ENCODE measurements at places on chromosomes 11 and 22.

- no peak for DNase-seq
Measured at GRCh38 chr11:2963761-2964160, 28.4 kb downstream of the NAP1L4 start.

- no peak for DNase-seq
Measured at GRCh38 chr22:49735411-49735900, 92.2 kb downstream of the BRD1 start.

- DNase-seq = no peak
Measured at GRCh38 chr11:132439711-132440255, 1069.4 kb downstream of the NTM start.

GRCh38 chr11:112231952-112232351 lies 5.7 kb downstream of the PTS start:
- no peak for DNase-seq

DNA sequence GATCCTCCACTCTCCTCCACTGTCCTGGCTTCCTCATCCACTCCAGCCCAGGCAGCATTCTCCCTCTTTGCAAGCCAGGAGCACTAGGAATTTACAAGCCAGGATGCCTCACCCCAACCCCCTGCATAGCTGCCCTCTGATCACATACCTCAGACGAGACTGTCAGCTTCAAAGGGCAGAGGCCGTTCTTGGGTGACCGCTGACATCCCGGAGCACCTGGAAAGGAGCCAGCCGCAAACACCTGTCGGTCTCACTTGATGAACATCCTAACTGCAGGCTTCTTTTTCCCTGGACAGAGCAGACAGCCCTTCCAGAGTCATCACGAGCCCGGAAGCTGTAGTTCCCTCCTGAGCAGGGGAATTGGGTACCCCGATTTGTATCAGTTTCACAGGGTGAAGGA lies 451.3 kb upstream of the B3GAT1 start:
- DNase-seq = no peak

DNA sequence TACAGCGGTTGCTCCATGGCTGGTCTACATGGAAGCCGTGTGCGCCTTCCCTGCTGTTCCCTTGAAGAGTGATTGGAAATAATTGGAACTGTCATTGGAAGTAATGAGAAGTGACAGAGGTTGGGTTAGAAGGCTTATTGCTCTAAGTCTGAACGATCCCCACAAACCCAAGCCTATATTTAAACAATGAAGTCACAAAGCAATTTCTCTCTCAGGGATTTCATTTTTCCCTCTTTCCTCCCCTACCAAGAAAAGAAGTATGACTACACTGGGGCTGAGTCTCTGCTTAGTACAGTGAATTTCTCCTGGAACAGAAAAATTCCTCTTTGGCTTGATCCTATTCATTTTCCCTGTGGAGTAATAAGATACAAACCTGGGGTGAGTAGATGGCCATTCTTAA lies 7.8 kb downstream of the CLMP start:
- DNase-seq = no peak

DNA sequence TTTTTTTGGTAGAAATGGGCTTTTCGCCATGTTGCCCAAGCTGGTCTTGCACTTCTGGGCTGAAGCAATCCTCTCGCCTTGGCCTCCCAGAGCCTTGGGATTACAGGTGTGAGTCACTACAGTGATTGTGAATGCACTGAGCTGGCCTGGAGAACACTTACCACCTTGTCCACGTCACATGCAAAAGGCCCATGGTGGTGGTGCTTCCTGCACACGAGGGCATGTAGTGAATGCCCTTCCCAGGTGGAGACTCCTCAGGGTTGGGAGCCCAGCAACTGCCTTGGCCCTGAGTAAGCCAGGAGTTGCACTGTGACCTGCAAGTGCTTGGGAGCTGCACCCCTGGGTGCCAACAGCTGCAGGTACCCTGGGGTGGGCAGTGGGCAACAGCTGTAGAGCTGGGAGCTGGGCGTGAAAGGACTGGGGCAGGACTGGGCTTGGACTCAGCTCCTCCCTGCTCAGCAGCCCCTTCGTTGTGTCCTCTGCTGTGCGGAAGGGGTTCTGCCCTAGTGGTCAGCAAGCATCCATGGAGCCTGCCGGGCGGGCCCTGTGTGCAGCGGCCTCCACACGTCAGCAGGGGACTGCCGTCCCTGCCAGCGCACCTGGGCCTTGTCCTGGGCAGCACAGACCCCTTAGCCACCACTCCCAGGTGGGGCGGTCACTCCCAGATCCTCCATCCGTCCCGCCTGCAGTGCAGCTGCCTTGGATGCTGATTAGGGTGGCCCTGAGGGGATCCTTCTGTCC lies 9.3 kb upstream of the ADORA2A start:
- DNase-seq = no peak

GRCh38 chr11:14230407-14230806 lies 128.6 kb downstream of the RRAS2 start:
- no peak for DNase-seq

DNA sequence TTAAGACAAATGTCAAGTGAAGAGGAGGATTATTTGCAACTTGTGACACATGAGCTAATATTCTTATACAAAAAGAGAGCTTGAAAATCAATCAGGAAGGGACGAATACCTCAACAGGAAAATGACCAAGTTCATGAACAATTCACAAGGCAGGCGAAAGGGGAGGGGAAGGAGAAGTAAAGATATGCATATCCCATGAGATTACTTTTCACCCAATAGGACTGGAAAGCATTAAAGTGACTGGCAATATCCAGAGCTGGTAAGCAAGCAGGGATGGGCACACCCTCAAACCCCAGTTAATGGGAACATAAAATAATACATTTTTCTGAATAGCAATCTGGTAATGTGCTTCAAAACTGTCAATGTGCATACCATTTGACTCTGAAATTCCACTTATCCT lies 129.5 kb downstream of the SLC1A2 start:
- DNase-seq = no peak

GRCh38 chr11:73961321-73961720 lies 10.5 kb downstream of the DNAJB13 start:
- no peak for DNase-seq

GRCh38 chr22:22380098-22381030 lies 128.2 kb downstream of the ZNF280B start:
- no peak for DNase-seq

- no peak for DNase-seq
Measured at GRCh38 chr11:79189055-79189454, 251.8 kb downstream of the TENM4 start.

GRCh38 chr11:119149018-119149785 lies at the start of gene ABCG4:
Gene ABCG4, plus strand, starts transcription at chr11:119149052. Its CDS starts 914 bp downstream, at chr11:119149966.
- no peak for DNase-seq

GRCh38 chr11:17839450-17839849 lies 104.9 kb downstream of the KCNC1 start:
- no peak for DNase-seq

DNA sequence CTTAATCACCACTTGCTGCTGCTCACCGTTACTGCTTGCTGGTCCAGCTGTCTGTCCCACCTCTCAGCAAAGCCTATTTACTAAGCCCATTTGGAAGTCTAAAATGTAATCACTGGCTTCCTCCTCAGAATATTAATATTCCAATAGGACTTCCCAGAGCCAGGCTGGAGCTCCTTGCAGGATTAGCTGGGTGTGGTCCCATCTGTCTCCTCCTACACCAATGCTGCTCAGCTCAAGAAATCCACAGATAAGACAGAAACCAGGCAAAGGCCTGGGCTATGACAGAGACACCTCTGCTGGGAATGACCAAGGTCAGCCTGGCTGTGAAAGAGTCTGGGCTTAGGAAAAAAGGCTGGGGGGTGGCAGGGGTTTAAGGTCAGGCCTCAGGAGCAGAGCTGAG lies 317.8 kb downstream of the BUD13 start:
- no peak for DNase-seq

DNA sequence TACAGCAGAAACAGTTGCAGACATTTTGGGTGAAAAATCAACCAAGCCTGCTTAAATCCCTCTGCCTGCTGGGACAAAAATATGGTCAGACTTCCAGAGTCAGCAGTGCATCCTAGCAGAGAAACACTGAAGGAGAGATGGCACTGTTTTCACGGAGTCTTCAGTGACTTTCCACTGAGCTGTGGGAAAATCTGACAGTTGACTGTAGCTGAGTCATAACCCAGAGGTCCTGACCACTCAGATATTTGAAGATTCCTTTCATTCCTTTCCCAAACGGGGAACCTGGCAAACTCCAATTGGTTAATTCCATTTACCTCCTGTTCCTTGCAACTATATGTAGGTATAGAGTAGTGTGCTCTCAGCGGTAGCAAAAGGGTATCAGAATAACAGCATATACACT lies 20.9 kb upstream of the UPB1 start:
- no peak for DNase-seq

GRCh38 chr22:32311551-32312071 lies 46.1 kb upstream of the RFPL3 start:
- DNase-seq = no peak

GRCh38 chr11:98183034-98183433 lies 837.7 kb upstream of the CNTN5 start:
- no peak for DNase-seq

DNA sequence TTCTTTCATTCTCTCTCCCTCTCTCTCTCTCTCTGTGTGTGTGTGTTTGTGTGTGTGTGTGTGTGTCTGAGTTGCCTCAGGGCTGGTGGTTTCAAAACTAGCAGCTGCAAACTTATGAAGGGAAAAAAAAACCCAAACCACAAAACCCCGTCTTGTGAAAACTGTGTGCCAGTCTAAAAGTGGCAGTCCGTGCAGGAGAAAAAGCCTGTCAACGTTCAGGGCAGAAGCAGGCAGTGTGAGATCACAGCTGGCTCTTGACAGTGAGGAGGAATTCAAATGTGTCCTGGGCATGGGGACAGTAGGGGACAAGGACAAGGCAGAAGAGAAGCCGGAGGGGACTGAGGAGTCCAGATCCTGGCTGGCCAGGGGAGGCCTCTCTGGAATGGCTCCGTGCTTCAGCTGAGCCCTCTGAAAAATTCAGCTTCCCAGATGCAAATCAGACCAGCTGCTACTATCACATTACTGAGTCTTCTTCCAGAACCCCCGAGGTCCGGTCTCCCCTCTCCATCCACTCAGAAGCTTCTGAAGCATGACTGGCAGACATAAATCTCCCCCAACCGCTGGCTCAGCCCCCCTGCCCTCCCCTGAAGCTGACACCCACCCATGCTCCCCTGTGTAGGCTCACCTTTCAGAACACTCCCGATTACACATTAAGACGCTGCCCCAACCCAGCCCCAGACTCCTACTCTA lies 31.9 kb downstream of the FLI1 start:
- no peak for DNase-seq

DNA sequence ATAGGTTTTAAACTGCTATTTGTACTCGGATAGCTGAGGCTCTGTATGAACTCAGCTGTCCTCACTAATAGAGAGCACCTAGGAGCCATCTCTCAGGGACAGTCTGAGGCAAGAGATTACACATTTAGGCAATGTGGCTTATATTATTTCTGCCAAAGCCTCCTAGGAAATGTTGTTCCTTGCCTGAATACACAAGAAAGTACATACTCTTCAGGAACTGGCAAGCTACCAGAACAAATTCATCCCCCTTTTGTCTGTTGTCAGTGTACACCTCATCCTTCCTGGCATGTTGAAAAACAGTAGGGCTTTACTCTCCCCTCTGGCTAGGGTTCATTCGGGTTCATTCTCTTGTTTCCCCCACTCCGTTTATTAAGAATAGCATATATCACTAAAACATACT lies 615.9 kb upstream of the FAT3 start:
- no peak for DNase-seq

GRCh38 chr11:81007046-81007445 lies 1566.2 kb upstream of the TENM4 start:
- DNase-seq = no peak

DNA sequence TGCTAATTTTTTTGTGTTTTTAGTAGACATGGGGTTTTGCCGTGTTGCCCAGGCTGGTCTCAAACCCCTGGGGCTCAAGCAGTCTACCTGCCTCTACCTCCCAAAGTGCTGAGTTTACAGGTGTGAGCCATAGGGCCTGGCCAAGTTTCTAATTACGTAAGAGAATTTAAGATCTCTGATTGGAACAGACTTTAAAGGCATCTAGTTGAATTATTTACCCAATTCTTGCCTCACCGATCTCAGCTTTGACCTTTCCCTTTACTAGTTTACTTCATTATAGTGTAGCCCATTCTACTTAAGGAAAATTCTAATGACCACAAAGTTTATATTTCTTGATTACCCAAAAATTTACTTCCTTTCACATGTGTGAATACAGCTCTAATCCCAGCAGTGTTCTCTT lies 81.6 kb downstream of the YAP1 start:
- no peak for DNase-seq

- no peak for DNase-seq
Measured at GRCh38 chr11:7571640-7572000, 57.8 kb downstream of the PPFIBP2 start.

DNA sequence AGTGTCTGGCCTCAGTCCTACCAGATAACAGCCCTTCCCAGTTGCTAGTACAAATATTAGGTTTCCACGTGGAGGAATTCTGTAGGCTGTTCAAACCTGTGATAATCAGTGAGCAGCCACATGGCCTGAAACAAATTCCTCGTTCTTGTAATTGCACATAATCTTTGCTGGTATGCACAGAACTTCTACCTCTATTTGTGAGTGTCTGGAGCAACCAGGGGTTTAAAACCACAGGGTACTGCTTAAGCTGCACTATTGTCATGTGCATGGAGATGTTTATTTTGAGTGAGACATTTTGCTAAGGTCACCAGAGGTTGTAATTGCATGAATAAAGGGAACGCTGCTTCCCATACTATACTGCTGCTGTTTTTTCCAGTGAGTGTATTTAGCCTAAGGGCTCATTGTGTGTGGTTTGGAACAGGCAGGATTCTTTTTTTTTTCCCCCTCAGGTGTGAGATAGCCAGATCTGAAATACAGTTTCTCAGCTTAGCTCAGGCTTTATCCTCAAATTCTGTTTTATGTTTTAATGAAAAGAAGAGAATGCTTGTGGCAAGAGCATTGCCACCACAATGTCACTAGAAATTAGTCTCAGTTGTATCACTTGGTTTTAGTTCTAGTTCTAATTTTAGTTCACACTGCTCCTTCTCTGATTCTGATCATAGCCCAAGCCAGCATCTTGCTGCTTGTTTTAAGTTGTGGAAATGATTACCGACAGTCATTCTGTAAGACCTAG lies 60.5 kb downstream of the CYB5R2 start:
- no peak for DNase-seq

DNA sequence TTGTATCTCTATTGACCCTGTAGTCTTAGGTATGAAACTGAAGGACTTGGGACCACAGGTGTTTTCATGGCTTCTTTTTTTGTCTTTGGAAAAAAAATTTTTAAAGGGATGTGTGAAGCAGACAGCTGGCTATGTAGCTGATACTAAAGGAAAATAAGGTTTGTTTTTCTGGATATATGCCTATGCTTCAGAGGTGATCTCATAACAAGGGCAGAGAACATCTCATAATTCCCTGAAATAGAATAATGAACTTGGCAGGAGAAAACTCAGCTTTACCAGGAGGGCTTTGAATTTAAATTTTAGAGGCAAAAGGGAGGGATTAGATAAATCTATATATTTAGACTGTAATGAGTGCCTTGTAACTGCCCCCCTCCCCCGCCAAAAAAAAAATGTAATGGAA lies 714.9 kb downstream of the OPCML start:
- DNase-seq = no peak

- no peak for DNase-seq
Measured at GRCh38 chr11:45097721-45098493, 48.5 kb upstream of the PRDM11 start.

- no peak for DNase-seq
Measured at GRCh38 chr11:61912530-61912898, 4.9 kb downstream of the RAB3IL1 start.

GRCh38 chr11:30282289-30282631 lies 40.6 kb upstream of the ARL14EP start:
- no peak for DNase-seq
